ENCODE measurements at places on chromosomes 1 and 21.

- H3K36me3 ChIP-seq = peaks cover 8% of the 10 kb centered on the region
- no peak overlapping the region for H3K4me3 ChIP-seq
- no peak for DNase-seq
- peaks cover 4% of the 10 kb centered on the region for H3K4me1 ChIP-seq
These were observed 82.6 kb downstream of the EVA1C start for GRCh38 chr21:32494934-32495709.

DNA sequence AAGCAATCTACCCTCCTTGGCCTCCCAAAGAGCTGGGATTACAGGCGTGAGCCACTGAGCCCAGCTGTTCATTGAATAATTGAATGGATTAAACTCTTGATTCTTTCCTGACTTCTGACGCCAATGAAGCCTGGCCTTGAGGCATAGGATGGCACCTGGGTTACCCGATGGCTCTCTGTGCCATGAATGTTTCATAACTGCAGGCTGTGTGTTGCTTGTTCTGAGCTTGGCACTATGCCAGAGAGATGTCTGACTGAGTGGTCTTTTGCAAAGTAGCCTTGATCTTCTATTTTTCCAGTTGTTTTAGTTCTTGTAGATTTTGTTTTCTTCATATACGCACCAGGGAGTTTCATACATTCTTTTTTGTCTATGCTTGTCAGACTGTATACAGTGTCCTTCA is 38.5 kb upstream of the AK4 start:
- no peaks in the 10 kb centered on the region for H3K27me3 ChIP-seq
- H3K4me3 ChIP-seq = no peak overlapping the region
- no peaks in the 10 kb centered on the region for H3K36me3 ChIP-seq
- H3K27ac ChIP-seq = no peak overlapping the region

DNA sequence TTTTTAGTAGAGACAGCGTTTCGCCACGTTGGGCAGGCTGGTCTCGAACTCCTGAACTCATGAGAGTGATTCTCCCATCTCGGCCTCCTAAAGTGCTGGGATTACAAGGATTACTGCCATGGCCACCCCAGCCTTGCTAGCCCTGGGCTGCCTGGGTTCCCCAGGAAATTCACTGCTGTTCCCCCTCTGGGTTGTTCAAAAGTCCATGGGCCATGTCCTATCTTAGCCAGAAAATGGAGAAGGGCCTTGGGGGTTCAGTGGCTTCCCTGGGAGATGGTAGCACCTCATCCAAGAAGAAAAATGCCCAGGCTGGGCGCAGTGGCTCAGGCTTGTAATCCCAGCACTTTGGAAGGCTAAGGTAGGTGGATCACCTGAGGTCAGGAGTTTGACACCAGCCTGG is 20.9 kb downstream of the SLC26A9 start:
- no peaks in the 10 kb centered on the region for H3K27me3 ChIP-seq
- no peak overlapping the region for H3K27ac ChIP-seq
- no peak for DNase-seq
- no peaks in the 10 kb centered on the region for H3K4me1 ChIP-seq

DNA sequence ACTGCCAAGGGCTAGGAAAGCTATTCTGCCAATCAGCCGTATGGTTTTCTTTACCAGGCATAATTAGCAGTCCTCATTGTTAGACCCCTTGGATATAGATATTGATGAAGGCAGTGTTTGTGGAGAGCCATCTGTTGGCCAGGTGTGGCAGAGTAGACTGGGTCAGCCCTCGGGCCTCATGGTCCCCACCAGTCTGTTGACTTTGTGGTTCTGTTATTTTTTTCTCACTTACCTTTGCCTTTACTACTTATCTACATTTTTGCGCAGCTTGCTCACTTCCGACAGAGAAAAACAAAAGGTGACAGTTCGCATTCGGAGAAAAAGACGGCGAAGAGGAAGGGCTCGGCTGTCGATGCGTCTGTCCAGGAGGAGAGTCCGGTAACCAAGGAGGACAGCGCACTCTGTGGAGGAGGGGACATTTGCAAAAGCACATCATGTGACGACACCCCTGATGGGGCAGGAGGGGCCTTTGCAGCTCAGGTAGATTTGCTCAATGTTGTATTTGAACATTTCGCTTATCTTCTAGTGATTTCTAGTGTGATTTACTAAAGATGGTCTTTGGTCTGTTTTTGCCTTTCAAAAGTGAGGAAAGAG is 2.3 kb downstream of the PCNT start:
- DNase-seq = no peak
- H3K4me1 ChIP-seq = peaks cover 22% of the 10 kb centered on the region
- H3K36me3 ChIP-seq = no peaks in the 10 kb centered on the region
- H3K27ac ChIP-seq = no peak overlapping the region
- no peak overlapping the region for H3K4me3 ChIP-seq

DNA sequence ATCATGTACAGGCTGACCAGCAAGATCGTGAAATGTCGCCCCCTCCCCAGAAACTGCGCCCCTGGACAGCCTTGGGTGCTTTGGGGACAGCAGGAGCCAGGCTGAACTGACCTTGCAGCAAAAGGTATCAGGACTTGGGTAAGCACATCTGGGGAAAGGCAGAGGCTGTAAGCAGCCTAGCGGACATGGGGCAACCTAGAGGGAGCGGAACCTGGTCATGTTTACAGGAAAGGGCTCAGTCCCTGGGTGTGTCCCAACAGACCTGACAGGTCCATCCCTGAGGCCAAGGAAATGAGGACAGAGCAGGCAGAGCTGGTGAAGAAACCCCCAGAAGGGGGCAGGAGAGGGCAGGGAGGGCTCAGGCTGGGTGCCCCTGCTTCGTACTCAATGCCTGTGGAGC is 3.1 kb upstream of the S100A8 start:
- H3K27me3 ChIP-seq = no peaks in the 10 kb centered on the region
- H3K4me1 ChIP-seq = no peaks in the 10 kb centered on the region
- H3K4me3 ChIP-seq = no peak overlapping the region
- DNase-seq = no peak

- no peak for DNase-seq
- no peaks in the 10 kb centered on the region for H3K27me3 ChIP-seq
- no peaks in the 10 kb centered on the region for H3K4me1 ChIP-seq
- H3K27ac ChIP-seq = no peak overlapping the region
These were observed 31.1 kb downstream of the KPNA6 start for GRCh38 chr1:32138965-32139364.

GRCh38 chr1:102776071-102776470 is 332.3 kb downstream of the COL11A1 start:
- no peak for DNase-seq
- H3K36me3 ChIP-seq = no peaks in the 10 kb centered on the region
- no peak overlapping the region for H3K4me3 ChIP-seq
- H3K27ac ChIP-seq = no peak overlapping the region
- H3K27me3 ChIP-seq = no peaks in the 10 kb centered on the region

Measured in effector memory CD4-positive, alpha-beta T cell (primary cell).